ENCODE measurements at places on chromosomes 7 and 10.

GRCh38 chr7:95883217-95883616 lies 110.9 kb downstream of the DYNC1I1 start:
- no peak for DNase-seq

DNA sequence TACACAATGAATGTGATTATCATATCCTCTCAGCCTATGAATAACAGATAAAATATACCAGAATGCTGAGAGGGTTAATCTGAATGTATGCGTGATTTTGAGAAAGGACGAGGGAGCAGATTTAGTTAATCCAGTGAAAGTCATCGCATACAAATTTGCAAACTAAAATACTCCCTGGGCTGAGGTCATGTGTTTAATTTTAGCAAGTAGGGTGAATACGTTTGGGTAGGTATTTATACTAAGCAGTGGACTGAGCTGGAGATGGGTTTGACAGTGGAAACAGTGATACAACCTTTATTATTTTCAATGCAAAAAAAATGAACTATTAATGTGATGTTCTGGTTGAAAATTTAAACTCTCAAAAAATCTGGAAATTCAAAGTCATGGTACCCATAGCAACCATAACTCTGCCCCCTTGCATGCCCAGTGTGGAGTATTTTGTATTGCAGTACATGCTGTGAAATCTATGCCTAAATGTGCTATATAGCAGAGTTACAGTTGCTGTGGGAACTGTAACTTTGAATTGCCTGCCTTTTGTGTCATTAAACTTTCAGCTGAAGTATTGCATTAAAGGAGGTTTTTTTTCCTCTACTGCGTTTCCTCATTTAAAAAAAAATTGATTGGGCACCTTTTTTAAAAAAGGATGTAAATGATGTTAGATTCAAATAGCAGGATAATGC lies 9.5 kb upstream of the ARID5B start:
- DNase-seq, result no peak

DNA sequence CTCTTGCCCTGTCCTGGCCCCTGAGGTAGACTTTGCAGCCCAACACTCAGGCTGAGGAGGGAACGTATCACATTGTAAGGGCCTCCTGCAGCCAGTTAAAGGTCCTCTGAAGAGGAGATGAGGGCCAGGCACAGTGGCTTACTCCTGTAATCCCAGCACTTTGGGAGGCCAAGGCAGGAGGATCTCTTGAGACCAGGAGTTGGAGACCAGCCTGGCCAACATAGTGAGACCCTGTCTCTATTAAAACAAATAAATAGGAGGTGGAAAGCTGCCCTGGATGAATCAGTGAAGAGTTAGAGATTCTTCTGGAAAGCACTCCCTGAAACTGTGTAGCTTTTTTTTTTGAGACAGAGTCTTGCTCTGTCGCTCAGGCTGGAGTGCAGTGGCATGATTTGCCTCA lies 2.3 kb upstream of the C10orf62 start:
- no peak for DNase-seq

DNA sequence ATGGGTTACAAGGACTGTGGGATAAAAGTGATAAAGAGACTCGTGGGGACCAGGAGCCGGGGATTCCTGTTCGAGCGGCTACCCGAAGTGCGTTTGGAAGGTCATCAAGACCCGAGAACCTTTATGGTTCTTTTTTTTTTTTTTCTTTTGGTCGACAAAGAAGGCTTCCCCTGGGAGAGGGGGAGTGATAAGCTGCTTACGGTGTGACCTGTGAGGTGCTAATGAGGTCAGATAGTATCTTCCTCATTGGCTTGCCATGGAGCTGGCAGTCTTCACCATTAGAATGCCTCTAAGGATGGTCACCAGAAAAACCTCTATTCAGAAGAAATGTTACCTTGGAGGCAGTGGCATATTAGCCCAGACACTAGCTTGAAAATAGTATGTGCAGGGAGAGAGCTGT lies 92.3 kb upstream of the STEAP4 start:
- no peak for DNase-seq

DNA sequence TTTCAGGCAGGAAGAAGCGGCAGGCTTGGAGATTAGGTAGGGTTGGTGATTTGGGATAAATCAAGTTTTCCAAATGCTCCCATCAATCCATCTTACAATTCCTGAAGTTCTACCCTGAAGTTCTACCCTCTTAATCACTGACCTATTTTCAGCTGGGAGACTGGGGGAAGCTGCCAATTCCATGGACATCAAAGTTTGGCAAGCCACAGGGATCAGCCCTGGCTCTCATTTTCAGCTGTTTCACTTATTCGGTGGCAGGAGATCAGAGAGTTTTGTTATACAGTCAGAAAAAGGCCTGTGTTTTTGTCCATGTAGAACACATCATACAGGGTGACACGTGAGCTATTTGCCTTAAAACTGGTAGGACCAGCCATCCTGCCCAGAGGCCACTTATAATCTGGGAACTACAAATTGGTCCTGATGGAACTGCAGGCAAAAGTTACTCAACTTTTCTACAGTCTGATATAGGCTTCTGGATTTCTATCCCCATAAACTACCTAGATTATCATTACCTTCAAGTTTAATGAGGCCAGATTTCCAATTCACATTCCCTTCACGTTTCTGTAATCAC lies 112.9 kb upstream of the ZNF746 start:
- DNase-seq, result no peak

DNA sequence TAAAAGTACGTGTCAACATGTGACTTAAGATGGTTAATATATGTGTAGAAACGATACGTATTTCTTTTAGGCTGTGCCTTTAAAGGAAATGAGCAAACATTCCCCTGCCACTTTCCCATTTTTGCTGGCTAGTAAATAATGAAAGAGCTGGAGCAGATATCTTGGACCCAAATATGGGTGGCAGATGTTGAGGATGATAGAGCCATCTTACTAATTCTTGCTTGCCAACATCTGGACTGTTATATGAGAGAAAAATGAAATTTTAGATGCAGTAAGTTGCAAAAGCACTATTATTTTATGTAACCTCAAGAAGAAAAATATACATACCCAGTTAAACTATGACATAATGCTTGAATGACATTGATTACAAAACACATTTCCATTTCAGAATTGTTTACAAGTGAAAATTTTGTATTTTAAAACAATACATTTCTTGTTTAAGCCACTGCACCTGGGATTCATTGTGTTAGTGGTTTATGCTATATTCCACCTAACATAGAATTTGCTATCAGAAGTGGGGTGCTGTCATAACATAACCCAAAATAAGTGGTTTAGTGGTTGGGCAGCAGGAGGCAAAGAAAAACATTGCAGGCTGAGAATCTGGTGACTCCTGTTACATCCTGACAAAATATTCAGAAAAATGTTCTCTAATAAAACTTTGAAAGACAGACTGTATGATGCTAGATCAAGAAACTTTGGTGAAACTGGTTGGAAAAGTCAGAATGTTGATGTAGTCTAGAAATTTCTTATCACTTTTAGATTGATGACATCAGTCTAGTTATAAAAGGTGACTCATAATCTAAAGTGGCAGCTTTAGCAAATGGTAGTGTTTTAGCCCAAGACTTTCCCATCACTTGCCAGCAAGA lies 305.0 kb downstream of the PTEN start:
- DNase-seq, result no peak

DNA sequence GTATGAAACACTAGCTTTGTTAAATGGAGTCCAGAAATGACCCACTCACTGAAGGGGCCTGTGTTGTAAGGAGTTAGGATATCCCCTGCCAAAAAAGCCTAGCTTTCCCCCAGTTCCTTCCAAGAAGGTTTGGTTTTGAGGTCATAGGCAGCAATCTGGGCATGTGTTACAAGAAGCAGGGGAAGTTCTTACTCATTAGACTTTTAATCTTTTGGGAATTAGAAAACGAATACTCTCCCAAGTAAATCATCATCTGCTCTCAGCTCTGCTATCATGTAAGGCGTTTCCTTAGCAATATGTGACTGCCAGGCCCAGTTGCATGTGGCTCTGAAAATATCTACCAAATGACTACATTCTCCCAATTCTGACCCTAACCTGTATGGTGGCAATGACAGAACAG lies 3.7 kb downstream of the NOD1 start:
- no peak for DNase-seq

DNA sequence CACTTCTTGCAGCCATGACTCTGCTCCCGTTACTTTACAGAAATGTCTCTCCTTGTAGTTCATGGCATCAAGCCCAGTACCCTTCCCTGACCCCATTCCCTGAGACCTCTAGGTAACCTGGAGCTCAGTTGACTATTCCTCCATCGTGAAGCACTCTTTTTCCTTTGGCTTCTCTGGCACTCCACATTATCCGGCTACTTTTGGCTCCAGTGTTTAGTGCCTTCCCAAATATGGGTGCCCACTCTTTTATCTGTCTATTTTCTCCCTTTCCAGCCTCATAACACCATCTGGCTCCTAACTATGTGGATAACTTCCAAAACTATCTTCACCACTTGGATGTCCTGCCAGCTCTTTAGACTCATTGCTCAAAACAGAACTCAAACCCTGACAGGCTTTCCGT lies 744.7 kb upstream of the GALNT17 start:
- DNase-seq, result no peak

DNA sequence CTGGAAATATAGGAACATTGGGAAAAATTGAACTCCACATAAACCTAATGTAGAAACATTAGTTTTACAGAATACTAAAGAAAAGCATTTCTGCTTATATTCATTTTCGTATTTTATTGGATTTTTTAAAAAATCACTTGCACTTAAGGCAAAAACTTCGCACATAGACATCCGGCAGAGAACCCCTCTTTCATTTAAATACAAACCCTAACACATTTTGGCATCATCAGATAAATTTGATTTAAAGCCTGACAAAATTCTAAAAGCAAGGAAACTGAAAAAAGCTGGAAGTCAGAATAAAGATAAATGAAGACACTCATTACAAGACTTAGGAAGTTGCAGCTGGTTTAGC lies 396 bp upstream of the EXOC4 start:
- no peak for DNase-seq

GRCh38 chr10:125557801-125558505 lies 125.0 kb downstream of the TEX36 start:
- no peak for DNase-seq

DNA sequence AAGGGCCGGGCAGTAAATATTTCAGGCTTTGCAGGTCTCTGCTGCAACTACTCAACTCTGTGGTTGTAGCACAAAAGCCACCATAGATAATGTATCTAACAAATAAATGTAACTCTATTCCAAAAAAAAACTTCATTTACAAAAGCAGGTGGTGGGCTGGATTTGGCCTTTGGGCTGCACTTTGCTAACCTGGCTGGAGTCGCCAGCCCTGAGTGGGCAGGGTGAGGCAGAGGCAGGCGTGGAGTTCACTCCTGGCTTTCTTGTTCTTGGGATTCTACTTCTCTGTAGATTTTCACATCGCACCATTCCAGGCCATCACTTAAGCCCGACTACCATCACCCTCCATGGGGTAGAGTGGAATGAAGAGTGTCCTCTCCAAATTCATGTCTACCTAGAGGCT lies 367.6 kb upstream of the MGMT start:
- no peak for DNase-seq

- no peak for DNase-seq
Measured at GRCh38 chr7:44244282-44244681, 43.5 kb downstream of the YKT6 start.

GRCh38 chr7:27239387-27240014 lies 3.1 kb upstream of the EVX1 start:
- no peak for DNase-seq

GRCh38 chr7:56086761-56087160 lies 6.0 kb downstream of the PHKG1 start:
- no peak for DNase-seq

DNA sequence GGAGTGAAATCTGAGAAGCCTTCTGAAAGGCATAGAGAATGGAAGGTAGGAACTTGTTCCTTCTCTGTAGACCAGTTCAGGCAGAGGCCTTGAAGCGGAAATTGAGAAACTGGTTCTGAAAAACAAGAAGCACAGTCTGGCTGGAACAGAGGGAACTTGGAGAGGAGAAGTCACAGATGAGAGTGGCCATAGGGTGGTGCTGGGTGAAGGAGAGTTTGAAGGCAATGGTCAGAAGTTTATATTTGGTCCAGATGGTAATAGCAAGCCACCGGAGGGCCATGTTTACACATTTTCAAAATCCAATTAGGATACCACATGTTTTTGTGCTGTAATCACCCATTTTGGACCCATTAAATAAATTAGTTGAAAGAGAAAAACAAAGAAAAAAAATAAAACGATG lies 692.5 kb downstream of the INHBA start:
- no peak for DNase-seq

GRCh38 chr10:108911814-108912541 lies 1011.3 kb downstream of the XPNPEP1 start:
- DNase-seq, result no peak

- no peak for DNase-seq
Measured at GRCh38 chr10:123278445-123278844, 124.2 kb downstream of the BUB3 start.

- no peak for DNase-seq
Measured at GRCh38 chr7:36562121-36562520, 162.2 kb downstream of the AOAH start.
